ENCODE measurements at places on chromosomes 16 and 17.

GRCh38 chr16:57735755-57736418 lies at the start of gene KATNB1:
KATNB1 (plus strand) TSS chr16:57735770; CDS start chr16:57737244, 1,474 bp downstream.
- DNase-seq, result peak; percentile 16

DNA sequence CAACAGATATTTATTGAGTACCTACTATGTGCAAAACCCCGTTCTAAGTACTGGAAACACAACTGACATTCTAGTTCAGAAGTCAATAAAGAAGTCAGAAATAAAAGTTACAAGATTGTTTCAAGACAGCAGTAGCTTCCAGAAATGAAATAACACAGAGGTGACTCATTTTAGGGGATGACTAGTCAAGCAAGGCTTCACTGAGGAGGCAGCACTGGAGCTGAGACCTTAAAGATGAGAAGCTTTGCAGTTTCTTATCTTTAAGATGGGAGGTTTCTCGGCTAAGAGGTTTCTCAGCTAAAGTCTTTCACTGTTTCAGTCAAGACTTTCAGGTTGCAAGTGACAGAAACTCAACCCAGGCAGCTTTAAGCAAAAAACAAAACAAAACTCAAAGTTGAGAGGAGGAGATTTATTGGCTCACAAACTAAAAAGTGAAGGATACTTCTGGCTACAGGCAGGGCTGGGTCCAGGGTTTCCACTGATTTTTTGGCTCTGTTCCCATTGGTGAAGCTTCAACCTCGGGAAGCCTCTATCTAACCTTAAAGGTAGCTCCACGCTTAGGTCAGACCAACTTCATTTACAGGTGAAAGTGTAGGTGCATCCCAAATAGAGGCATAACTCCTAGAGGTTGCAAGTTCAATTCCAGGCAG lies 7.4 kb upstream of the MMP2 start:
- no peak for DNase-seq

DNA sequence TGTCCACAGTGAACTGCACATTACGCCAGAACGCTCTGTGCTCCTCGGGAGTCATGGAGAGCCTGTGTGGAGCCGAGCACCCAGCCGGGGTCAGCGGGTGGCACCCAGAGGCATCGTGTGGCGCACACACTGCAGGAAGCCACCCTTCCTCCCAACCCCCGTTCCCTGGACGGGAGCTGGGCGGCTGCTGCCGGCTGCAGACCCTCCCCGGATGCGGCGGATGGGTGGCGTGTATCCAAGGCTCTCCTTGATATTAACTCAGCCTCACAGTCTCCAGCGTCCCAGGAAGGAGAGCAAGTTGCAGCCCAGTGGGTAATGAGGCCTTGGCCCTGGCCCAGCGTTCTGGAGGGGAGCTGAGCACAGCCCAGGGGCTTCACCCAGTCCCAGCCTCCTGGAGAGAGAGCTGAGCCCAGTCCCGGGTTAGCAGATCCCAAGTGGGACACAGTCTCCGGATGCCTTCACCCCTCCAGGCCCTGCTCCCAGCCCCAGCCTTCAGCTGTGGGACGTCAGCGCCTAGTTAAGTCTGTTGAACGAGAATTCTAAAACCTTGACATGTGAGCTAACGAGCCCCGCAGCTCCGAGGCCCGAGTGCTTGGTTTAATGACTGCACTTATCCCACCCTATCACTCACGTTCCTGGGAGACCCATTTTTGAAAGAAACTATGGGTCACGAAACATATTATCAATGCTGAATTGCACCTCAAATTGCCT lies 86.6 kb downstream of the TBC1D16 start:
- DNase-seq, result no peak

DNA sequence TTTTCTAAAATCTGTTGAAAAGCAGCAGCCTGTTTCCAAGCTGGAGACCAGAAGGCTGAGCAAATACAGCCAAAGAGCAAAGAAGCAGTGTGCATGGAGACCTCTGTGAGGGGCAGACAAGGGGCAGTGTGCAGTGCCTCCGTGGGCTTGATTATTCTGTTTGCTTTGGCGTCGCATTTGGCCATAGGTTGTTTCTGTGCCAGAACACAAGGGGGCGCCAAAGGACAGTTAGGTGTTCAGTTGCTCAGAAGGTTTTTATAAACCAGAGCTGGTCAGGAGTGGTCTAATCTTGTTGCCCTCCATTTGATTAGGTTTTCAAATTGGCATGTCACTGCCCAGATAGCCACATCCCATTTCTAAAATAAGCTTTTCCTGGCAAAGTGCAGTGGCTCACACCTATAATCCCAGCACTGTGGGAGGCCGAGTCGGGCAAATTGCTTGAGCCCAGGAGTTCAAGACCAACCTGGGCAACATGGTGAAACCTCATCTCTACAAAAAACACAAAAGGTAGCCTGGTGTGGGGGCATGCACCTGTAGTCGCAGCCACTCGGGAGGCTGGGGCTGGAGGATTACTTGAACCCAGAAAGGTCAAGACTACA lies 10.6 kb downstream of the MYH3 start:
- peak; percentile 41 for DNase-seq

GRCh38 chr16:10867199-10867598 lies 9.8 kb upstream of the CIITA start:
- DNase-seq, result no peak

DNA sequence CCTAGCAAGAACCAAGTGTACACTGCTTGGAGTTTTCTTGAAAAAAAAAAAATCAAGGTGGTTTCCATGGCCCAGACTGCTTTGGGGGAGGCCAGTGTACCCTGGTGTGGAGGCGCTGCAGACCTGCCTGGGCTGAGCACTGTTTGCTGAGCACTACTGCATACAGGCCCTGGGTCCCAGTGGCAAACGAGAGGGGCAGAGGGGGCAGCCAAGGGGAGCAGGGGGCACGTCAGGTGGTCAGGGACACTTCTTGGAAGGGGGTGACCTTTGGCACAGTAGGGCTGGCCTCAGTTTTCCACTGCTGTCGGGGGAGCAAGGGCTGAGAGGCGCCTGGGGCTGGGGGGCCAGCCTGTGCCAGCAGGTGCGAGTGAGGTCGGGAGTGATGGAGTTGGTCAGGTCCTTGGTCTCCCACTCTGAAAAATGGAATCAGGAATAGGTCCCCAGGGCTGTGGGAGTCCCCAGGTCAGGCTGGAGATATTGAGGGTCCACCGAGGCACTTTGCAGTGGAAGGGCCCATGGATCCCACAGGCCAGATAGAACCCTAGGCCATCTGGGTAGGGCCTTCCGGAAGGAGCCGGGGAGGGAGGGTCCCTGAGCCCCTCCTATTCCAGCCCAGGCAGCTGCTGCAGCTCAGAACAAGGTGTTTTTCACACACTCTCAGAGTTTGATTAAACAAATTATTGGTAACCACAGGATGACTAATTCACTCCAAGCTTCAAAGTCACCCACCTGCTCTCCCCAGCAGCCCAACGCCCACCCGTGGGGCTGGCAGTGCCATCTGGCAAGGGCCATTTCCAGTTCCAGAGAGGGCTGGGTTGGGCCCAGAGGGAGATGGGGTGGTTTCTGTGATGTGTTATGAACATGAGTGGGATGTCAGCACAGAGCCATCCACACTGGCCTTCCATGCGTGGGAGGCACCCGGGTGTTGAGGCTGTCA lies 3.5 kb downstream of the ZFPM1 start:
- no peak for DNase-seq

GRCh38 chr17:51152766-51153209 lies 571 bp upstream of the NME1 start:
- no peak for DNase-seq

DNA sequence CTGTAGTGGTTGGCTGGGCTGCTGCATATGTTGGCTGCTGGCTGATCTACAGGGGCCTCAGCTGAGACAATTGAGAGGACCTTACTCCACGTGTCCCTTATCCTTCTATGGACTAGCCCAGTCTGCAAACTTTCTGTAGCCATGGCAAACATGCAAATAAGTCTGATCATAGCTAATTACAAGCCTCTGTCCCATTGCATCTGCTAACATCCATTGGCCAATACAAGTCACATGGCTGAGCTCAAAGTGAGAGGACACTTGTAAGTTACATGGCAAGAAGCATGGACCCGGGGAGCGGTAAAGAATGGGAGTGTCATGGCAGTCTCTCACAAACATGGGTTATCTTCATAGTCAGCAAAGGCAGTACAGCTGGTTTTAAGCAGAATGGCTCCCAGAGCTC lies 11.6 kb upstream of the IL4R start:
- no peak for DNase-seq

DNA sequence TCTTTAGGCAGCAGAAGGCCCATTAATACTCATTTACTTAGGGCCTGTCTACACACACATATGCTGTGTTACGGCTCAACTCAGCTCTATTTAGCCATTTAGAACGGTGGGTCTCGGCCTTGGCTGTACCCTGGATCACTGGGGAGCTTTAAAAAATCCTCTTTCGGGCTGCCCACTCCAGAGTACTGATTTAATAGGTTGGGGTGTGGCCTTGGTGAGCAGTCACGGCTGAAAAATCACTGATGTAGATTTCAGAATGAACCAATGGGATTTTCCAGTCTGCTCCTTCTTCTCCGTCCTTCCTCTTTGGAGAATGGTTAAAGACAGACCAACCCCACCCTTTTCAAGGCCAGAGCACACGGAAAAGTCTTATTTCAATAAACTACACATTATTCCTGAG lies 223.5 kb downstream of the CCDC182 start:
- DNase-seq, result no peak

DNA sequence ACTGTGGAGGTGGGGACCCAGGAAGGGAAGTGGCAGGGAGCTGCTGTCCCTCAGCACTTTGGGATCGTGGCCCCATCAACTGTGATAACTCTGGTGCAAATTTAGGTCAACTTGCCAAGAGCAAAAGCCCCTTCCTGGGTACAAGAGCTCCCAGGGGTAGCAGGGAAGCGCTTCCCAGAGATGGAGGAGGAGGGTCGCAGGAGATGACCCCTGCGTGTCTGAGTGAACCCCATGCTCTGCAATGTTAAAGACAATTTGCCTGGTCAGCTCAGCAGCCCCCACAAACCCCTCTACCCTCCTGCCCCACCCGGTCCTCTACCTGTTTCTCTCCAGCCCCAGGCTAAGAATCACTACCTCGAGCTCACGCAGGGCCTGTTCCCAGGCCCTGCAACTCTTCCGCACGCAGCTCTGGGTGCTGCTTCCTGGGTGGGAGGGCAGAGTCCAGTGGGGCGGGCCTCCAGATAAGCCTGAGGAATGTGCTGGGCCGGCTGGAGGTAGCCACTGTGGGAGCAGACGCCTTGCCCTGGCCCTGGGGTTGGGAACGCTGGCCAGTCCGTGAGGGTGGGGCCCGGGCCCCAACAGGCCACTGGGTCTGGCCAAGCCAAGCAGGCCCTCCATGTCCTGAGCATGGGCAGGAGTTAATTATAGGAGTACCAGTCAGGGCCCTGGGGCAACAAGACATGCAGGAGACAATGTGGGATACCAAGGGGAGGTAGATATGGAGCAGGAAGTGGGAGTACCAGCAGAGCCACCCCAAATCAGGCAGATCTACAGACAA lies 6.1 kb downstream of the DOK4 start:
- no peak for DNase-seq

DNA sequence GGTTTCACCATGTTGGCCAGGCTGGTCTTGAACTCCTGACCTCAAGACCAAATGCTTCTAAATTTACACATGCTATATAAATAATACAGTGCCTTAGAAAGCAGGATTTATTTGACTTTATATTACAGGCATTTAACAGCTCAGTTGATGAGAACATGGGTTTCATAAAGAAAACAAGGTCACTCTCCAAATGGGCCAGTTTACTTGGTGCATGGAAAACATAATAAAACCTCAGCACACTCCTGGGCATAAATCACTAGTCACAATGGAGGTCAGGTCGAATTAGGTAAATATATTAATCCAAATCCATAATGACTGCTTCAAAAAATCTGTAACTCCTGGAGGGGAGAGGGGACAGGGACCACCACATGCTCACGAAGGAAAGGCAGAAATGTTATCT lies 24.5 kb downstream of the APPBP2 start:
- no peak for DNase-seq

- no peak for DNase-seq
These were observed 38.9 kb upstream of the SMPD3 start for GRCh38 chr16:68487203-68487514.

GRCh38 chr16:88337021-88337420 lies 45.7 kb upstream of the ZNF469 start:
- DNase-seq, result no peak

- no peak for DNase-seq
These were observed 2.2 kb upstream of the KRT19 start for GRCh38 chr17:41530062-41531048.

GRCh38 chr17:73954951-73955350 lies 248.5 kb upstream of the RPL38 start:
- no peak for DNase-seq

DNA sequence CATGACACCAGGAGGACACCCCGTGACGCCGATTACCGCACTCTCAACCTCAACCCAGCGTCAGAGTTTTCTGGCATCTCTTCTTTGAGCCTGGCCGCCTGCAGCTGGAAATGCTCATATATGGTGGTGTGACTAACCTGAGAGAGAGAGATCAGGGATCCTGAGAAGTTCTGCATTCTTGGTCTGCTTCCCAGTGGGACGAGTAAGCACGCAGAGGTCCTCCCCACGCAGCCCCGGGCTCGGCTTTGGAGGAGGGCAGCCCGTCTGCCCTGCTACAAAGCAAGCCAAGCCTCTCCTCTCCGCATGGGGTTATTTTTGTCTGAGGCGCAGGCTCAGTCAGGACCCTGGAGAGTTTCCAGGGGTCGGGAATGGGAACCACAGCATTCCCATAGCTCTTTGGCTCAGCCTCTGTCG lies 16.5 kb downstream of the CRISPLD2 start:
- DNase-seq, result no peak

DNA sequence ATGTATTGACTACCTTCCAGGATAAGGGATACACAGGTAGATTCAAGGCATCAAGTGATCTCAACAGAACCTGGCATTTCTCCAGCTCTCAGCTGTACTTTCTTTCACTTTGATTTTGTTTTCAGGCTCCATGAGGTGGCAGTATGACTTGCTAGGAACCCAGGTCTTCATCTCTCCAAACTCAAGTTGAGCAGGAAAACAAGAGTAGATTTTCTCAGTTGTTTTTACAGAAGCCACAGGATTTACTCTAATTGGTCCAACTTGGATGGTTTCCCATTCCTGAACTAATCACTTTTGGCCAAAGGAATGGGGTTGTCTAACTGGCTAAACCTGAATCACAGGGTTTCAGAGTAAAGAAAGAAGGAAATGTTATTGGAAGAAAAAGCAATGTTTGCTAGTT lies 146.6 kb downstream of the TRIM37 start:
- peak; percentile 50 for DNase-seq

DNA sequence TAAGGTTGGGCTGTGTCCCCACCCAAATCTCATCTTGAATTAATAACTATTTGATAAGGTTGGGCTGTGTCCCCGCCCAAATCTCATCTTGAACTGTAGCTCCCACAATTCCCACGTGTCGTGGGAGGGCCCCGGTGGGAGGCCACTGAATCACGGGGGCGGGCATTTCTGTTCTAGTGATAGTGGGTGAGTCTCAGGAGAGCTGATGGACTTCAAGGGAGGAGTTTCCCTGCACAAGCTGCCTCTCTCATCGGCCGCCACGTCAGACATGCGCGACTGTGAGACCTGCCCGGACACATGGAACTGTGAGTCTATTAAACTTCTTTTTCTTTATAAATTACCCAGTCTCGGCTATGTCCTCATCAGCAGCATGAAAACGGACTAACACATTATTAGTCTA lies 44.9 kb upstream of the METRNL start:
- no peak for DNase-seq

GRCh38 chr17:33572615-33573014 lies 279.5 kb upstream of the ASIC2 start:
- no peak for DNase-seq

Data from Kasumi-1 (cell line).